ENCODE measurements at places on chromosomes 1 and 21.

GRCh38 chr1:104266612-104267011, 516.9 kb downstream of the AMY1C start:
- DNase-seq, result no peak

GRCh38 chr1:172278478-172278877, 142.0 kb upstream of the C1orf105 start:
- no peak for DNase-seq

- no peak for DNase-seq
Observed at GRCh38 chr1:7401814-7402547, 369.1 kb upstream of the VAMP3 start.

GRCh38 chr1:35597870-35598269, 24.8 kb downstream of the TFAP2E start:
- no peak for DNase-seq

DNA sequence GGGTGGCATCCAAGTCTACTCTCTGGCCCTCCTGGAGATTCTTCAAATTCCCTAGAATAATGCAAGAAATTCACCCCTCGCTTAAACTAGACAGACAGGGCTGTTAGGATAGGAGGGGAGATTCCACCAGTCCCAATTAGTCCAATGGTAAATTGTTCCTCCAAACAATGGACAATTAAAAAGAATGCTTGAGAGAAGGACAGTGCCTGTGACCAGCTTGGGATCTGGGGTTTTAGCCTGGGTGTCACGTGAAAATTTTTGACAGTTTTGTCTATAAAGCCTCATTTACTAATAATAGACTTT, 177.7 kb upstream of the RAB4A start:
- no peak for DNase-seq

DNA sequence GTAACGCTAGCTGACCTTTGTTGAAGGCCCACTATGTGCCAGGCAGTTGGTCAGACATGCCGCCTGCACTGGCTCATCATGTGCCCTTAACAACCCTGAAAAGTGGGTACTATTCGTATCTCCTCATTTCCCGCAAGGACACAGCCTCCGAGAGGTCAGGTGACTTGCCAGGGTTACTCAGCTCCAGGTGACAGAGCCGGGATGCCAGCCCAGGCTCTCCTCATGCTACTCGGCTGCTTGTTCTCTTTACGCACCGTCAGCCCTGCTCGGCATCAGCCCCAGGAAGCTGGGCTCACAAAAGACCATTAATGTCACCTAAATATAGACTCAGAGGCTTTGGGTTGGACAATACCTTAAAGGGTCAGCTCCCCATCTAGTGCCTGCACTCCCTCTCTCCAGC, 29.0 kb downstream of the GRHL3 start:
- no peak for DNase-seq

DNA sequence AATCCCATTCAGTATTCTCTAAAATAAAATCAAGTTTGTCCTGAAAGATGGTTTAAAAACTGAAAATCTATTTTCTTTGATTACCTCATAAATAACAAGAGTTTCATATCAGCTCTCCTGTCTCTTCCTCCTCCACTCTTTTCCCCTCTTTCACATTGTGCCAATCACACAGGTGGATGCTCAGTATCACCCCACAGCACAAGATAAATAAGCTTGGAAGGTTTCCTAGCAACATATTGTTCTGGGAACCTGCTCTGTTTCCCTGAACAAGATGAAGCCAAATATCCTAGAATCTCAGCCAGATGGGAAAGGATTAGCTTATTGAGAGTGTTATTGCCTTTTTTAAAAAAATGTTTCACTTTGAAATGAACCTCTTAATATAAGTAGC, 45.7 kb upstream of the CACYBP start:
- DNase-seq, result no peak

GRCh38 chr1:175514387-175514953, 228.9 kb downstream of the TNR start:
- DNase-seq, result peak; percentile 16

- DNase-seq, result no peak
Observed at GRCh38 chr21:14312871-14313270, 70.1 kb downstream of the HSPA13 start.

DNA sequence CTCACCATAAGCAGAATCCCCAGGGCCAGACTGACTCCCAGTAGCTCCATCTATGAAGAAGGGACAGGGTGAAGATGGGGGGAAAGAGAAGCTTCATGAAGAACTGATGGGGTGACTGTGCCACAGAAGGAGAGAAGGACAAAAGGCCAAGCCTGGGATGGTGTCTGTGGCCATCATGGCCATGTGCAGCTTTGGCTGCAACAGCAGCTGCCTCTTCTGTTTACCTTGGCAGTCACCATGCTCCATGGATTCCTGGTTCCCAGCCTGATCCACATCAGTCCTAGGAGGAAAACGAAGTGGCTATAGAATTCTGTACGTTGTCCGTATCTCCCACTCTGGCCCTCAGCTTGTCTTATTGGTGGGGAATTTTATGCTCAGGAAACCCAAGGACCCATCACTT, 12.0 kb downstream of the SEMA6C start:
- no peak for DNase-seq

DNA sequence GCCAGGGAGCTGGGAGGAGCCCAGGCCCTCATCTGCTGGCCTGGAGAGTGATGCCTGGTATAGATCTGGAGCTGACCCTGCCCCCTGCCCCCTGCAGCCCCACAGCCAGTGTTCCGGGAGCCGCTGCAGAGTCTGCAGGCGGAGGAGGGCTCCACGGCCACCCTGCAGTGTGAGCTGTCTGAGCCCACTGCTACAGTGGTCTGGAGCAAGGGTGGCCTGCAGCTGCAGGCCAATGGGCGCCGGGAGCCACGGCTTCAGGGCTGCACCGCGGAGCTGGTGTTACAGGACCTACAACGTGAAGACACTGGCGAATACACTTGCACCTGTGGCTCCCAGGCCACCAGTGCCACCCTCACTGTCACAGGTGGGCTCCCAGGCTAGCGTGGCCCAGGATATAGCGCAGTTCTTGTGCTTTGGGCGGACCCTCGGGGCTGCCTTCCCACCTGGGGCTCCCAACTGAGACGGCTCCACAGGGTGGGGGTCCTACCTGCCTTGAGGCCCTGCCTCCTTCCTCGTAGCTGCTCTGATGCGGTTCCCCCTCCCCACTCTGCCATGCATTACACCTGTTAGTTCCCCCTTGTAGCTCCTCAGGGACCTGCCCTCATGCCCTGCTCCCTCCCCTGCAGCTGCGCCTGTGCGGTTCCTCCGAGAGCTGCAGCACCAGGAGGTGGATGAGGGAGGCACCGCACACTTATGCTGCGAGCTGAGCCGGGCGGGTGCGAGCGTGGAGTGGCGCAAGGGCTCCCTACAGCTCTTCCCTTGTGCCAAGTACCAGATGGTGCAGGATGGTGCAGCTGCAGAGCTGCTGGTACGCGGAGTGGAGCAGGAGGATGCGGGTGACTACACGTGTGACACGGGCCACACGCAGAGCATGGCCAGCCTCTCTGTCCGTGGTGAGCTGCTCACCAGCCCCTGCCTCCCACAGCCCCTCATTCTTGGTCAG, 98.7 kb downstream of the OBSCN start:
- no peak for DNase-seq
